ENCODE measurements at places on chromosomes 2 and 18.

DNA sequence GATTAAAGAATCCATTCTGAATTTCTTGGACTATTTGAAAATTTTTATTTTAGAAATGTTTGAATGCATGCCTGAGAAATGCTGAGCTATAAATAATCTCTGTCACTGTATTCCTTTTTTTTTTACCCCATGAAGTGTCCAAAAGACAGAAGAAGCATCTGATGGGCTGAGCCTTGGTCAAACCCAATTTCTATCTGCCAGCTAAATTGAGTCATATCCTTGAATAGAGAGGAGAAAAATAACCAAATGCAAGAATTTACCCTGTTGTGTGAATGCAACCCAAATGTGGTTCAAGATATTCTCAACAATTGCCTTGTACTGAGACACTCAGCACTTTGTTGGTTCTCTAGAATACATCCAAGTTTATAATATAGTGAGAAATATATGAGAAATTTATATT, 223.5 kb downstream of the UBE2E3 start:
- no peak for DNase-seq

DNA sequence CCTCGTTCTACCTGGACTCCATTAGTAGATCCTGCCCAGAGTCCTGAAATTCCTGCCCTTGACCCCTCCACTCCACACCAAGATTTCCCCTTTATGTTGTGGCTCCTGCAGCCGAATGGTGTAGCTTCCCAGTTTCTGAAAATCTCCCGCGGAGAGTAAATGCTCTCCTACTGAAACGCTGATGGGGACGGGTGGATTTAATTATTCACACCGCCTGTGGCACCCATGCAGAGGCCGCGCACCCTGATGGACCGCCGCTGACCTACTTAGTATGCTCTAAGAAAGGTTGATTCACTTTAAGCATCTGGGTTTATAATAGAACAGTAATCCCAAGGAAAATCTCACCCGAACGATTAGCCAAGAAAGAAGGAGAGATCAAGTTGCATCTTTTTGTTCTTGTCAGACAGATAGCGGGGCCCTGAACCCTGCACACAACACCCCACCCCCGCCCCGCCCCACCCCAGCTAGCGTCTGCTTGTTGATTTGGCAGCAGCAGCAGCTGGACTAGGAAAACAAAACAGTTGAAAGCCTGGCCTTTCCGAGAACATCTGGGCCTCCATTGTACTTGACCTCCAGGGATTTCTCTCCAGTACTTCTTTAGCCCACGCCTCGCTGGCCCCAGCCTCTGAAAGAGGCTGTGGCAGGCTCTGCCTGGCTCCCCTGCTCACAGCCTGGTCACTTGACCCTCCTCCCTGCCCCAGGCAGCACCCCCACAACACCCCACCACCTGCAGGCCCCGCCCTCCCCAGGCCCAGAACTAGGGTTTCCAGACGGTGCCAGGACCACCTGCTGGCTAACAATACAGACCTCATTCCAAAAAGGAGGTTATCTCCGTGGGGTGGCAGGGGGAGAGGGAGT, 53.6 kb downstream of the DPYSL5 start:
- no peak for DNase-seq

- no peak for DNase-seq
Measured at GRCh38 chr2:104312684-104313083, 541.2 kb upstream of the POU3F3 start.

- DNase-seq = no peak
Measured at GRCh38 chr2:213251618-213252017, 32.6 kb upstream of the SPAG16 start.

- no peak for DNase-seq
Measured at GRCh38 chr2:144128130-144128746, 391.7 kb downstream of the ZEB2 start.

GRCh38 chr2:13067508-13067907, 350.8 kb downstream of the TRIB2 start:
- no peak for DNase-seq

DNA sequence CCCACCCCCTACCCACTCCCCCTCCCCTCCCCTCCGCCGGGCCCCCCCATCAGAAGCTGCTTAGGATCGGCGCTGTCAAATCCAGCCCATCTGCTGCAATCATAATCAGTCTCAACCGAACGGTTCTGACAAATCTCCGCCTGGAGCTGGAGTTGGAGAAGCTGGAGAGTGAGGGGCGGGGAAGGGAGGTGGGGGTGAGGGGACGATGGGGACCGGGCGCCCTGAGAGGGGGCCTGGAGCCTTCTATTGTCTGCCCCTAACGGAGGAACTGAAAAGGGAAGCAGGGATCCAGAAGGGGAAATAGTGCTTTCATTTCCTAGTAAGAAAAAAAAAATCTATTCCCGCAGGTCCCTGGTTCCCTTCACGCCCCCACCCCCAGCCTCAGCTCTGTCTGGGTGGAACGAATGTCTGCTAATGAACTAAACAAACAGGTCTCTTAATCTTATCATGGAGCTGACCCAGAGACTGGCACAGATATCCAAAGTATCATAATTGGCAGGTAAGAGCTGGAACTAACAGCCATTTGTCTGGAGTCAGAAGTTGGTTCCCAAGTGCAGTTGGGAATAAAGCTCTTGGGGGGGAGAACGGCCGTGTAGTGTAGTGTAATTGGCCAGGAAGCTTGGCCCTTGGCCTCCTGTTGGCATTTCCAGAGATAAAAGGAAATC, 301.2 kb downstream of the NCKAP5 start:
- no peak for DNase-seq

DNA sequence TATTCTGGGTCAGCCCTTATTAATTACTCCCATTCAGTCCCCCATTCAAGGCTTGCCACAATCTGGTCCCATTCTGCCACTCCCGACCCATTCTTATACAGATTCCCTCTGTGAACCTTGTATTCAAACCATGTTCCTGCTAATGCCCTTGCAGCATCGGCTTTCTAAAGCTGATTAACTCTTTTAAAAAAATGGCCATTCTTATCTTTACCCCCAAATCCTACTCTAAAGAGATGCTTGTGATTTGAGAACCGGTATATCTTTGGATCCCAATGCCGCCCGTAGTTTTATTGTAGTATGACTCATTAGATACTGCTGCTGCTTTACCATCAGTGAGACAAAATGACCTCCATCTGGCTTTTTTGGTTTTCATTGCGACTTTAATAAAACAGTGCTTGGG, 72.2 kb downstream of the XRCC5 start:
- DNase-seq = no peak

- DNase-seq = no peak
Measured at GRCh38 chr2:75959724-75960471, 249.2 kb upstream of the GCFC2 start.

- DNase-seq = no peak
Measured at GRCh38 chr2:26648516-26648915, 7.3 kb upstream of the CIB4 start.

- DNase-seq = no peak
Measured at GRCh38 chr2:209644842-209645241, 126.8 kb upstream of the UNC80 start.

DNA sequence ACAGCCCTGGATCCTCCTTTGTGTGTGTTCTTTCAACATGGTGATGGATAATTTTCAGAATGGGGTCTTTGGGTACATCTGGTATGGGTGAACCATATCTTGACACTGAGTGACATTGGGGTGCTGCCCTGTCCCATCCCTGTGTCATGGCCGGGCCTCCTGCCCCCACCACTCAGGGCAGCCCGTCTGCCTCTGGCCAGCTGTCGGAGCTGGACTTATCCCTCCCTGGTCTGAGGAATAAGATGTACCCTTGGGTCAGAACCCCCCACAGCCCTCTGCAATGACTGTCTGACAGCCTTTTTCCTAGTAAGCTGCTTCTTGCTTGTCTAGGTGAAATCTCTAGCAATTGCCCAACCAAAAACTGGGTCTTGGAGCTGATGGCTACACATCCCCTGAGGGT, 142.9 kb downstream of the SH3RF3 start:
- DNase-seq = no peak
